ENCODE measurements at places on chromosomes 4 and X. TPM values are rescaled to one million over a fixed set of nuclear protein-coding genes. Genes with fewer than 3 reads are reported as not detected.

DNA sequence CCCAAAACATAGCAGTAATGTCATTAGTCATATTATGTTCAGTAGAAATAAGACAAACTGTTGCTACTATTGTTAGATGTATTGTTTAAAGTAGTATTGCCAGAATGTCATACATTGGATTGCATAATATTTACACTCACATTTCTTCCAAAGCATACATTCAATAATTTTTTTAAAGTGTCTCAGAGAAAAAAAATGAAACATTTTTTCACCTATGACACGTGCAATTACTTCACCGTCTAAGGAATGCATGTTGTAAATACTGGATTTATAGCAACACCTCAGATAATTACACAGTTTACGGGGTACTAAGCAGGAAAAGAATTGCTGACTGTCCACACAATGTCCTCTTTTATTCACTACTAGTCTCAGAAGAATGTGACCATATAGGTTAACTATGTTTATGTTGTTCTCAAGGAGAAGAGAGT lies 162.1 kb downstream of the PCDH18 start:
- no peaks in the 10 kb centered on the region for H3K36me3 ChIP-seq
- H3K27ac ChIP-seq: no peak overlapping the region
- no peaks in the 10 kb centered on the region for H3K4me1 ChIP-seq

AFF1 gene
- 31.4 TPM for total RNA-seq

GRCh38 chr4:10088135-10089010 lies 28.2 kb downstream of the WDR1 start:
- no peak for DNase-seq
- H3K36me3 ChIP-seq: peaks cover 66% of the 10 kb centered on the region
- H3K27me3 ChIP-seq: no peaks in the 10 kb centered on the region
- H3K27ac ChIP-seq: no peak overlapping the region
- H3K4me3 ChIP-seq: no peak overlapping the region

GRCh38 chr4:36115312-36115711 lies 129.0 kb downstream of the ARAP2 start:
- H3K36me3 ChIP-seq: no peaks in the 10 kb centered on the region
- H3K4me3 ChIP-seq: no peak overlapping the region
- DNase-seq: no peak
- no peaks in the 10 kb centered on the region for H3K27me3 ChIP-seq

GRCh38 chr4:89439533-89439932 lies 131.9 kb upstream of the GPRIN3 start:
- DNase-seq: no peak
- no peak overlapping the region for H3K27ac ChIP-seq
- no peaks in the 10 kb centered on the region for H3K36me3 ChIP-seq
- no peaks in the 10 kb centered on the region for H3K27me3 ChIP-seq
- no peaks in the 10 kb centered on the region for H3K4me1 ChIP-seq
- no peak overlapping the region for H3K4me3 ChIP-seq

SSX1 gene
- total RNA-seq: not detected

GRCh38 chr4:8410066-8410625 lies 30.4 kb downstream of the ACOX3 start:
- H3K27me3 ChIP-seq: no peaks in the 10 kb centered on the region
- no peak overlapping the region for H3K27ac ChIP-seq
- H3K36me3 ChIP-seq: peaks cover 19% of the 10 kb centered on the region
- no peak for DNase-seq
- H3K4me1 ChIP-seq: no peaks in the 10 kb centered on the region

BMX gene
- not detected for total RNA-seq

NCAPG gene
- 25.1 TPM for total RNA-seq

GRCh38 chrX:117196481-117196880 lies 733.7 kb upstream of the CT83 start:
- H3K36me3 ChIP-seq: no peaks in the 10 kb centered on the region
- no peaks in the 10 kb centered on the region for H3K27me3 ChIP-seq
- no peak overlapping the region for H3K4me3 ChIP-seq

SOWAHB gene
- total RNA-seq: 0.27 TPM

DNA sequence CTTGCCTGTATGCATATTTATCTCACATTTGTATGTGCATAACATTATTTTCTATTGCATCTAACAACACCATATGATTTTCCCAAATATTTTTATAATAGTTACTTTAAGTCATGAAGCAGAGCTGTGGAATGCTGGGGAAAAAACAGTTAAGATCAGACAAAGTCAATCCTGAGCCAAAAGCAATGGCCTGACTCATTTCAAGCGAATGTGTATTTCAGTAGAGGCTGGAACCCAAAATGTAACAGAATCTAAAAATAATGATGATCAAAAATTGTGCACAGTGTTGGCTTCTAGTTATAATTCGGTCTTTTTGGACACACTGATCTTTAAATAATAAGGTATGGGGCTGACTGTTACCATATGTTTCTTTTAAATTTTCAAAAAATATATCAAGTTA lies 516.2 kb upstream of the ADGRL3 start:
- DNase-seq: no peak
- H3K4me1 ChIP-seq: no peaks in the 10 kb centered on the region
- no peaks in the 10 kb centered on the region for H3K27me3 ChIP-seq
- H3K27ac ChIP-seq: no peak overlapping the region

- H3K36me3 ChIP-seq: no peaks in the 10 kb centered on the region
- H3K4me1 ChIP-seq: no peaks in the 10 kb centered on the region
- DNase-seq: no peak
- H3K27ac ChIP-seq: no peak overlapping the region
Measured at GRCh38 chr4:150598909-150599308, 17.0 kb downstream of the MAB21L2 start.

VCX3A gene
- total RNA-seq: 0.48 TPM

- H3K4me3 ChIP-seq: no peak overlapping the region
- H3K27ac ChIP-seq: no peak overlapping the region
- no peaks in the 10 kb centered on the region for H3K27me3 ChIP-seq
- DNase-seq: no peak
Measured at GRCh38 chr4:71426381-71427042, 87.7 kb downstream of the SLC4A4 start.

MAGEA6 gene
- total RNA-seq: not detected

ARR3 gene
- total RNA-seq: not detected

DNA sequence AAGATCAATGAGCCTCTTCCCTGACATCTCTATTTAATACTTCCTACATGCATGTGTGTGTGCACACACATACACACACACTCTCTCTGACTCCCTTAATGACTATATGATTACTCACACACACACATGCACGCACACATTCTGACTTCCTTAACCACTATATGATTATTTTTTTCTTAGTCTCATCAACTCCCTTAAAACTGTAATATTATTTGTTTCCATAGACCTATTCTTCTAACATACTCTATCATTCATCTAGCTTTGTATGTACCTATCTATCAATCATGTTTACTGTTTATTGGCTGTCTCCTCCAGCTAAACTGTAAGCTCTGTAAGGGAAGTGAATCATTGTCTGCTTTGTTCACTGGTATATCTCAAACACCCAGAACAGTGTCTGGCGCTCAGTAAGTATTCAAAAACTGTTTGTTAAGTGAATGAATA lies 236.6 kb downstream of the RASL11B start:
- no peak overlapping the region for H3K4me3 ChIP-seq
- H3K27ac ChIP-seq: no peak overlapping the region
- H3K36me3 ChIP-seq: no peaks in the 10 kb centered on the region
- no peaks in the 10 kb centered on the region for H3K4me1 ChIP-seq

- H3K4me1 ChIP-seq: no peaks in the 10 kb centered on the region
- no peaks in the 10 kb centered on the region for H3K36me3 ChIP-seq
- H3K27ac ChIP-seq: no peak overlapping the region
- H3K4me3 ChIP-seq: no peak overlapping the region
- DNase-seq: no peak
Measured at GRCh38 chrX:31487951-31488350, 416.1 kb upstream of the FTHL17 start.

DNA sequence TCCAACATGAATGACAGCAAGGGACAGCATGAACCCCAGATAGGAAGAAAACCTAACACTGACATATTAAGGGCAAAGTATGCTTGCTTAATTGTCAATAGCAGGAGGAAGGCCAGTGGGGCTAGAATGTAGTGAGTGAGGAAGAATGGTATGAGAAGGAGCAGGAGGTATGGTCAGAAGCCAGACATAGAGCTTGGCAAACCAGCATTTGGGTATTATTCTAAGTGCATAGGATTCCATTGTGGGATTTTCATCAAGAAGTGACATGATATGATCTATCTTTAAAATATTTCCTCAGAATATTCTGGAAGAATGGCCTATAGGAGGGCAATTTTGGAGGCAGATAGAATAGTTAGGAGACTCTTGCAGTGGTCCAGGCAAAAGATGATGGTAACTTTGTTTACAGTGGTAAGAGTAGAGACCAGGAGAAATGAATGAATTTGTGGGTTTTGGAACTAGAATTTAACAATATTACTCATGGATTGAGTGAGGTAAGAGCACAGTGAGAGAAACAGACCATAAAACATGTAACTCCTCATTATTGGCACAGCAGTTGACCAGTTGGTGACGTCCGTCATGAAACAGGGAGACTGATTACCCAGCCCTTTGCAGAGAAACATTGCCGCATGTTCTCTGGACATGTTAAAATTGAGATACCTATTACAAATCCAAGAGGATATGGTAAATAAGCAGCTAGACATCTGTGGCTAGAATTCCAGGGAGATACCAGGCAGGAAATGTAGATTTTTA lies 246.5 kb upstream of the HS3ST1 start:
- H3K4me1 ChIP-seq: no peaks in the 10 kb centered on the region
- H3K4me3 ChIP-seq: no peak overlapping the region
- H3K27me3 ChIP-seq: no peaks in the 10 kb centered on the region
- H3K36me3 ChIP-seq: no peaks in the 10 kb centered on the region
- no peak for DNase-seq

DNA sequence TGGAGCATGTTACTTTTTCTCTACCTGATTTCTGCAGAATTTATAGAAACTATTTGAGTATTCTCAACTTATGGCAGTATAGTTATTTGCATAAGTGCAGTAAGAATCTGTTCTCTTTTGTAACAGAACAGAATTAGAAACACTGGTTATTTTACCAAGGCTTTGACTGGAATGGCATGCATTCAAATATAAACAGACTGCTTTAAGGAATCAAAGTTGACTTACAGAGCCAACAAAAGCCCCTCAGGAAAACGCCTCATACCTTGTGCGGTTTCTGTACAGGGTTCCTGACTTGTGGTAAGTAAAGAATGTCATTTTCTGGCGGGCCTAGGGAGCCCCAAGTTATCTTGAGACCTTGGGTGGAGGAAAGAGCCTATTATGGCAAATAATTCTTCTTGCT lies 97.1 kb downstream of the GPR143 start:
- no peaks in the 10 kb centered on the region for H3K36me3 ChIP-seq
- H3K4me1 ChIP-seq: no peaks in the 10 kb centered on the region
- DNase-seq: peak; percentile 51
- H3K27me3 ChIP-seq: no peaks in the 10 kb centered on the region
- H3K27ac ChIP-seq: peak overlapping the region; percentile 29

DNA sequence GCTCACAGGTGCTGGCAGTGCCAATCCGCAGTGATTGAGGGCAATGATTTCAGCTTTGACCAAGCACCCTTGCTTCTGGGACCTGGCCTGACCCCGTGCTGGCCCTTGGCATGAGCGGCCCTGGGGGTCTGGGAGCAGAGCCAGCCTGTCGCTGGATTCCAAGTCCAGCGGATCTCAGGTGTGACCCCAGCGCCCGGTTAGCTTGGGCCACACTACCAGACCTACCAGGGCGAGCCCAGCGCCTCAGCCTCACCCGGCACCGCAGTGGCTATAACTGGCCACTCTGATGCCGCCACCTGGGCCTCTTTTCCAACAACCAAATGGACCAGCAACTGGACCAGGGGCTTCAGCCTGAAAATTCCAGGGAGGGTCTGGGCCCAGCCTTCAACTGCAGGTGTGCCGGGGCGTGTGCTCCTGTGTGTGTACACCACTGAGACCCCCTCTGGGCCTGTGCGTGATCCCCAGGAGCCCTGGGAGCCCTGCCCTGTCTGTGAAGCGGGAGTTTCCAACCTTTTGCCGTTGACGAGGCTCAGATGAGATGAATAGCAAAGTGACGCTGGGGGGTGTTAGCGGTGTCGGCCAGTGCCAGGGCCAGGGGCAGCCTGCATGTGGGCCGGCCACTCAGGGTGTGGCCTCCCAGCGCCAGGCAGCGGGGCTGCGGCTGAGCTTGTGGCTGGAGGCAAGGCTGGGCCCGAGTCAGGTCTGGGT lies 658 bp downstream of the SH3TC1 start:
- H3K27me3 ChIP-seq: no peaks in the 10 kb centered on the region
- H3K4me1 ChIP-seq: peaks cover 3% of the 10 kb centered on the region
- DNase-seq: no peak

DNA sequence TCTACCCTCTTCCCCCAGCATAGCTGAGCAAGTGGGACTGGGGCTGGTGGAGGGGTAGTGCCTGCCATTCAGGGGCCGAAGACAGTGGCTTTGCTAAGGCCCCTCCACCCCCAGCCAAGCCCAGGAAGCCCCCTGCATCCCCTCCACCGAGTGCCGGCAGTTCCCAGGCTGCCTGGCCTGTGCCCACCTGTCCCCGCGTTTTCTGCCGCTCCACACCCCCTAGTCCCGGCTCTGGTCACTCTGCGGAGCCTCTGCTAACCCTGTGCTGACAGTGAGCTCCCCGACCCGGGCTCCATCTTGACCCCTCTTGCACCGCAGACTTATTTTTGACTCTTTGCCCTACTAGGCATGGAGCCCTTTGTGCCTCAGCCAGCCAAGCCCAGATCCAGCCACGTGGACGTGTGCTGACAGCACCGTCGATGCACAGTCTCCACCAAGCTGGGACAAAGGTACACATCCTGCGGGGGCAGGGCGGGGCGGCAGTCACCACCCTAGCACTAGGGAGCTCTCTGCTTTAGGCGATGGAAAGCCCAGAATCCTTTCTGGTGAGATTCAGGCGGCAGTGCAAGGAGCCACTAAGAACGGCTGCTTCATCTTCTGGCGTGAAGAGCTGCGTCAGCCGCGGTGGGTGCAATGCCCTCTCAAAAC lies 96.6 kb downstream of the PHKA2 start:
- H3K27ac ChIP-seq: no peak overlapping the region
- no peaks in the 10 kb centered on the region for H3K27me3 ChIP-seq
- no peaks in the 10 kb centered on the region for H3K36me3 ChIP-seq
- DNase-seq: no peak
- H3K4me3 ChIP-seq: no peak overlapping the region

GRCh38 chr4:80448056-80448455 lies 112.5 kb downstream of the CFAP299 start:
- H3K27ac ChIP-seq: no peak overlapping the region
- no peaks in the 10 kb centered on the region for H3K4me1 ChIP-seq
- no peaks in the 10 kb centered on the region for H3K36me3 ChIP-seq
- H3K4me3 ChIP-seq: no peak overlapping the region
- H3K27me3 ChIP-seq: no peaks in the 10 kb centered on the region

PABPC5 gene
- total RNA-seq: 10.3 TPM

GRCh38 chrX:96394598-96394997 lies 290.0 kb upstream of the DIAPH2 start:
- no peak overlapping the region for H3K4me3 ChIP-seq
- no peaks in the 10 kb centered on the region for H3K4me1 ChIP-seq
- H3K36me3 ChIP-seq: no peaks in the 10 kb centered on the region
- H3K27me3 ChIP-seq: no peaks in the 10 kb centered on the region
- DNase-seq: no peak
- H3K27ac ChIP-seq: no peak overlapping the region

DNA sequence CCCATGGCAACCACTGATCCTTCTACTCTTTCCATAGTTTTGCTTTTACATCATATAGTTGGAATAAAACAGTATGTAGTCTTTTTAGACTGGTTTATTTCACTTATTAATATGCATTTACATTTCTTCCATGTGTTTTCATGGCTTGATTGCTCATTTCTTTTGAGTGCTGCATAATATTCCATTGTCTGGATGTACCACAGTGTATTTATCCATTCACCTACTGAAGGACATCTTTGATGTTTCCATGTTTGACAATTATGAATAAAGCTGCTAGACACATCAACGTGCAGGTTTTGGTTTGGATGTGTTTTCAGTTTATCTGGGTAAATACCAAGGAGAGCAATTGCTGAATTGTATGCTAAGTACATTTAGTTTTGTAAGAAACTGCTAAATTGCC lies 13.7 kb upstream of the GPRASP1 start:
- H3K4me1 ChIP-seq: no peaks in the 10 kb centered on the region
- H3K27me3 ChIP-seq: no peaks in the 10 kb centered on the region
- no peak for DNase-seq
- H3K36me3 ChIP-seq: no peaks in the 10 kb centered on the region
- H3K27ac ChIP-seq: no peak overlapping the region

All from cardiac muscle cell (in vitro differentiated cells and primary cell).